ENCODE measurements at places on chromosomes 7 and 10.

DNA sequence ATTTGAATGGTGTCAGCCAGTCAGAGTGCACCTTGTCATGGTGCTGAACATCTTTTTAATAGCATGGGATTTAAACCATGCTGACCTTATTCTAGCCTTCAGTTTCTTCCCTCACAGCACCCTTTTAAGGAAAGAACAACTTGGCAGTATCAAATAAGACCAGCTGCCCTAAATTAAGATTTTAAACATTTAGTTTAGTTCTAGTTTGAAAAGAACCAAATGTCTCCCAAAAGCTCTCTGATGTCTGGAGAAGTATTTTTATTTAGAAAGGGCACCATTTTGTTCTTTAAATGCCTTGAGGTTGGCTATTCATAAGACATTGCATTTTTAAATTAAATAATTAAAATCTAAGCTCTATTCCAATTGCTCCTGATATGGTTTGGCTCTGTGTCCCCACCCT, 121.1 kb downstream of the CCDC3 start:
- DNase-seq, result no peak

- DNase-seq, result no peak
These were observed 44.6 kb upstream of the TES start for GRCh38 chr7:116165717-116166116.

GRCh38 chr10:125768219-125768855, 7.3 kb downstream of the MMP21 start:
- no peak for DNase-seq

- DNase-seq, result no peak
These were observed 1.3 kb upstream of the PPIF start for GRCh38 chr10:79346012-79346340.

GRCh38 chr7:95395755-95396135, 430 bp downstream of the PON3 start:
- DNase-seq, result no peak

- DNase-seq, result no peak
These were observed 20.4 kb downstream of the MICALL2 start for GRCh38 chr7:1438821-1439220.

DNA sequence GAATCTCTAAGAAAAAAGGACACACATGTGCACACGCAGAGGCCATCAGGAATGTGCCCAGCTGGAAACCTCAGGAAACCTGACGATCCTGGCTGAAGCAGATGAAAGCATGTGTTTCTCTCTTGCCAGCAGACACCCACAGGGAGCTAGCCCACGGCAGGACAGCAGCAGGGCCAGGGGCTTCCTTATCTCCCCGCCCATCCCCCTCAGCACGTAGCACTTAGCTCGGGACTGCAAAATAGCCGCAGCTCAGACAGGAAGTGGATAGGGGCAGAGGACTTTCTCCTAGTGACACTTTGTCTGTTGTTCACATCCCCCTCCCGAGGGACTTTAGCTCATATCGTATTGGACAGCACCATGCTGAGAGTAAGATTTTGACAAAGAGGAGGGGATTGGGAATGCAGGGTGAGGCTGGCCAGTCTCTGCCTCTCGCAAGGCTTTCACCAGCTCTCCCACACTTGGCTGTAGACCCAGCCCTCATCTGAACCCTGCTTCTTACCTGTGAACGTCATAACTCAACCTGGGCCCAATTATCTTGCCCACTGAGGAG, 63.8 kb downstream of the MKI67 start:
- no peak for DNase-seq

DNA sequence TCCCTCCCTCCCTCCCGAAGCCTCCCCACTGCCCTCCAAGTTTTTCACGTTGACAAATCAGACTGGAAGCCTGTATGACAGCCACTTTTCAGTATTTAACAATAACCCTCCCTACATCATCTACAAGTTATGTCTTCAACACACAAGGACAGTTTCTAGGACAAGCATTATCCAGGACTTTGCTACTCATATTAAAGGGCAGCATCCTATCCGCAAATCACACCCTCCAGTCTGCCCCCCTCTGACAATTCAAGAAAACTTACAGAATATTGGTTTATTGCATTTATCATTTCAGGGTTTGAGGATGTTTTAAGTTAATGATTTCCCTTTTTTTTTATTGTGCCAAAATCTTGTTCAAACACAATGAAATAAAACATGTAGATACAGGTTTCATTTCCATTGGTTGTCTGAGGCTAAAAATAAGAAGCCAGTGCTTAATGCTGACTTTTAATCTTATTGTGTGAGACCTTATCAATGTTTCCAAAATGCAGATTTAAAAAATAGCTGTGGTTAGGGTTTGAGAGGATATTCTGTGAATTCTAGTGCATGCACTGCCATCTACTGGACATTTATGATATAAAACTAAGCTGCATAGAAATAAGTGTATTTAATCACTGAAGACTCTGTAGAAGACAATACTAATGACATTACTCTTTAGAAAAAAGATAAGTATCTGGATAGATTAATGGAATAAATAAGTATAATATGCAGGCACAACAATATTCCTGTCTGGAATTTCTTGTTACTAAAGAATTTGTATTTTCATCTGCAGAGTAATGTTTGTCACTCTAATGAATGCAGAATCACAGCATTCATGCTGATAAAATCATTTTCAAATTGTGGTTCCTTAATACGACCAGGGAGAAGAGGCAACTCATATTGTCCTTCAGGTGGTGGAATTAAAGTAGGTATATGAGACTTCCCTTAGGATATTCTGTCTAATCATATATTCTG, 64.1 kb downstream of the CAV1 start:
- DNase-seq, result no peak

DNA sequence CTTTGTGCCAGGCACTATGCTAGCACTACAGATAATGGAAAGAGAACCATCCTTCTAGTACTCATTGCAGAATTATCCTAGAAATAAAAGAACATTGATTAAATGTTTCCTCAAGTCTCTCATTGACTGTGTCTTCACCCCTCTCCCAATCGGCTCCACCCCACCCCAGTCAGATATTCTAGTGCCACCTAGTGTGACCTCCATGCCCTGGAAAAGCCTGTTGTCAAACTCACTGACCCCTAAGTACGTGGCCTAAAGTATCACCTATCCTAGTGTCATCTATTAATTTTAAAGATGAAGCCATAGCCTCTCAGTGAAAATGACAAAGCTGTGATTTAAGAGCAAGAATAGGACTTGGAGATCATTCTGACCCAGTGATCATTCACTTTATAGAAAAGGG, 26.3 kb downstream of the LGI1 start:
- DNase-seq, result no peak

DNA sequence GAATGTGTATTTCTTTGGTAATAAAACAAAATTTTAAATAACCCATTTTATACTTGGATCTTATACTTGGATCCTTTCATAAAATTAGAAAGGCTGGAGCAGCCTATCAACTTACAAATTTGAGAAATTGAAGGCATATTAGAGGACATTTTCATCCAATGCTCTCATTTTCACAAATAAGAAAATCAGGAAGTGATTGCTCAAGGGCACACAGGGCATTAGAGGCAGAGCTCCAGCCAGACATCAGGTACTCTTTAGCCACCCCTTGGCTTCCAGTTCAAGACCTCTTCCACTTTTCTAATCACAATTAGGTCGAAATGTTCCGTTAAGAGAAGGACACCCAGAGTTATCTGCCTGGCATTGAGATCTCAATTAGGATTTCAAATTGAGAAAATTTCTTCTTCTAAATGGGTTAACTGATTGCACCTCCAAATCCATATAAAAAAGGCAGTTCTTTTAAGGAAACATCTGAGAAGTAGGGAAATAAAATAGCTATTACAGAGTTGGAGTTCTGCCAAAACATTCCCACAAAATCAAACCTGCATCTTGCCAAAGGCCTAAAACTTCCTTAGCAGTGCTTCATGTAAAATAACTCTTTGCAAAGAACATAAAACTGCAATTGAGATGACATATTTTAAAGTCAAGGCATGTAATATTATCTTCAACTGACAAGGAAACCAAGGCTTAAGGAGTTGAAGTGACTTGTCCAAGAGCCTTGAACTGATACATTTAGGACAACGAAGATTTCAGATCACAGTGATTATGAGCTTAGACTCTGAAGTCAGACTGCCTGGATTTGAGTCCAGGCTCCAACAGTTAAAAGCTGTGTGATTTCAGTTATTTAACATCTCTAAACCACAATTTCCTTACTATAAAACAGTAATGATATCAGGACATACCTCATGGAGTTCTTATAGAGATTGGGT, 2.4 kb downstream of the ACTA2 start:
- DNase-seq, result no peak

DNA sequence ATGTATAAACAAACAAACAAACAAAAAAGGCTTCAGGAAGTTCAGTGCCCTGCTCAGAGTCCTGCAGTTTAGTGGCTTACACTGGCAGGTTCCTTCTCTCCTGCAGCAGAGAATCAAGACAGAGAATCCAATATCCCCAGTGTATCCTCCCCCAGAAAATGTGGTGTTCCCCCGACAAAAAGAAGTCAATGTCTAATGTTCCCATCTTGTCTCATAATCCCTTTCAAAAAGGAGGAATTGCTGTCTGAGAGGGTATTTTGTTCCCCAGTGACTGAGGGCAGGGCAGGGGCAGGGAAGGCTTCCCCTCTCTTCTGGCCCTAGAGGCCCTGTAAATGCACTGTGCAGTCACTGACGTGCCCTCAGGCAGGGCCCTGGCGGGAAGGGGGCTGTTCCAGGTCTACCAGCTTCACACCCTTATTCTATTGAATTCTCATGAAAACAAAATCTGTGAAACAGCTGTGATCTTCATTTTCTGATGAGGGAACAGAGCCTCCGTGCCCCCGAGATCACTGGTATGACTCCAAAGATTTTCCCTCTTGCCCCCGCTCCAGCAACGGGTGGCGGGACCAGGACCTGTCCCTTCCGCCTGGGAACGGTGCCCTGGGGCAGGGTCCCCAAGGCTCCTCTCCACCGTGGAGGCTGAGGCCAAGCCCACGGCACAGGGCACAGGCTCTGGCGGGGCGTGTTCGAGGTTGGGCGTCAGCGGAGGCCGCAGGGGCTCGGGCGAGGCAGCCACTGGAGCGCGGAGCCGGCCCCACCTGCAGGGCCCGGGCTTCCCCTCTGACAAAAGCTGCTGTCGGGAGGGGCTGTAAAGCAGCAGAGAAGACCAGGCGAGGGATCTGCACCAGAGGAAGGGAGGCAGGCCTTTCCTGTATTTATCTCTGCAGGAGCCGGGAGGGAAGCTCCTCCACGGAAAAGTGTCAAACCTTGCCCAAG, 13.4 kb upstream of the WDFY4 start:
- no peak for DNase-seq

DNA sequence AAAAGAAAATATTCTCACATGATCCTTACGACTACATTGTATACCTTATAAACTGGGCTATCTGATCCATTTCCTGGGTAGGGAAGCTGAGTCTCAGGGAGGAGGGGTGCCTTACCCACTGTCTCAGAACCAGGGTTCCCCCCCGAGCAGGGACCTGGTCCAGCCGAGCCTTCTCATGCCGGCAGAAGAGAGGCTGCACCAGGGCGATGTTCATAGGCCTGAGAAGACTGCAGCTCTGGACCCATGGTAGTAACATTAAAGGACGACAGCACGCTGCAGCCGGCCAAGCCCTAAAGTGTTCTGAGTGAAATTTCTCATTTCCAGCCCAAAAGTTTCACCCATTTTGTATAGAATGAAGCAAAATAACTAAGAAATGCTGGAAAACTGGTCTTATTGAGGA, 163.0 kb upstream of the TNS3 start:
- no peak for DNase-seq

DNA sequence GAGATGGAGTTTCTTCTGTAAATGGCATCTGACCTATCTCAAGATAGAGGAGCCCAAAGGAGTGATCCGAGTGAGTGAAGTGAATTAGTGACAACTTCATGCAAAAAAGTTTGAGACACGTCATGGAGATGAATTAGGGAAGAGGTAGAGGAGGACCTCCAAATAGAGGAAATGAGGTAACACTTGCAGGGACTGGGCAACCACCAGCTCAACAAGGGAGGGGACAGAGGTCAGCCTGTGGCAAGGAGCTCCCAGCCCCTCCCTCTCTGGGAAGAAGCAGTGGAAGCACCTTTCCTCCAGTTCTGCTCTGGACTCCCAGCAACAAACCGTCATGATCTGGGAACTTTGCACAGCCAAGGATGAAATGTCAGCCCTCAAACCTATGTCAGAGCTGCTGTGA, 83.5 kb upstream of the IKZF1 start:
- no peak for DNase-seq

- no peak for DNase-seq
These were observed at the start of gene CPA4 for GRCh38 chr7:130292682-130293257. CPA4 (plus strand) TSS chr7:130293161; CDS start chr7:130293181, 20 bp downstream.

- DNase-seq, result no peak
These were observed 96.4 kb downstream of the EBF3 start for GRCh38 chr10:129867631-129868179.

DNA sequence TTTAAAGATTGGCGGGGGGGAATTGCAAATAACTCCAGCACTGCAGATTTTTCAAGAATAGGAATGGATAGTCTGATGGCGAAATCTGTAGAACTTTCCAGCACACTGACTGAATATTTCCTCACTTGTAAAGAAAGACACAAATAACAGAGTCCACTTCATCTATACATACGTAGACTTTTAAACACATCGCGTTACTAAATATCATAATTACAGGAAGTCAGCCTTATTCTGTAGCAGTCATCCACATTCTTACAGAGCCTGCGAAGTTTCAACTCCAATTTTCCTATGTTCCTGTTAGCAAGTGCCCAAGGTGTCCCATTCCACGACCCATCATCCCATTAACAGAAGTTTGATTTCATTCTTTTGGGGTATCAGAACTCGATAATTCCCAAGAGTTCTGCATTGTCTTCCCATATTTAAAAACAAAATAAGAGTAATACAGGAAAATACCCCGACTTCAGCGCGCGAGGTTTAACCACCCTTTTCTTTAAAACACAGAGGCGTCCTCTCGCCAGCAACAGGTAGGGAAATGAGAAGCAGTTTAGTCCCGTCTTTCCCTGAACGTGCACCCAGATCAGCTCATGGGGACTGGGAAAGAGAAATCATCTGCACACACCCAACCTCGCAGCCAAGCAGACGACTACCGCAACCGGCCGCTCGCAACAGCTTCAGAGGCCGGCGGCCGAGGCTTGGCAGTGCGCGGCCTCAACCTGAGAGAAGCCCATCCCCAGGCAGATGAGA, 880 bp downstream of the HERC4 start:
- no peak for DNase-seq
